ENCODE measurements at places on chromosomes 1 and 21.
A peak's percentile ranks its signal among the peaks of the same experiment; 100 is the strongest.

GRCh38 chr1:167910530-167910929 lies 3.4 kb downstream of the ADCY10 start:
- DNase-seq = no peak

DNA sequence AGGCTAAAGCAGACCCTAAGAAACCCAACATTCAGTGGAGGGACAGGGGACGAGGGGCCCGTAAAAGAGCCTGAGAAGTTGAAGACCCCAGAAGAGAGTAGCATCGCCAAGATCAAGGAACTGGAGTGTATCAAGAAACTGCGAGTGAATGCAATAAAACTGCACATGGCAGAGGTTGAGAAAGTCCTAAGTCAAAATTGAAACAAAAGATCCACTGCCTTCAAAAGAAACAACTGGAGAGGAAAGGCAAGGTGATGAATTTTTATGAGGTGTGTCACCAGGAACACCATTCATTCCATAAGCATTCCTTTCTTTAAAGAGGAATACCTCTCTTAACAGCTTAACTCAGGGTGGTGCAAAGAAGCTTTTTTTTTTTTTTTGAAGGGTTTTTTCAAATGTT lies 38.3 kb upstream of the ADORA3 start:
- DNase-seq = no peak

DNA sequence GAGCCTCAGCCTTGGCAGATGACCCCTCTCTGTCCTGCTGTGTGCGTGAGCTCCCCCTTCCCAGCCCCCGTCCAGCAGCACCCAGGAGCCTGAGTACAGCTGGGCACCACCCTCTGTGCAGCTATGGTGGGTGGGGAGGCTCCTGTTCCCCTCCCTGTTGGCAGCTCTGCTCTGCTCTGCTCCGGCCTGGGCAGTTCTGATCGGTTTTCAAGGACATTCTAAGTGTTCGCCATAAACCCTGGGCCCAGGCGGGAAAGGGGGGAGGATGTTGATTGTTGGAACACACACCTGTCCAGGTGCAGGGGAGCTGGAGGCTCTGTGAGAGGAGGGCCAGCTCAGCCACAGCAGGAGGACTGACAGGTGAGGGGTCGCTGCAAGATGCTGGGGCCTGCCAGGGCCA lies at the start of gene CLCNKB:
Gene CLCNKB (plus strand): TSS at position 262 of the 400 bp plus-strand sequence. CDS start 711 bp downstream, outside the sequence.
- DNase-seq = no peak

- DNase-seq = no peak
Observed at GRCh38 chr1:230622151-230622550, 20.1 kb upstream of the COG2 start.

DNA sequence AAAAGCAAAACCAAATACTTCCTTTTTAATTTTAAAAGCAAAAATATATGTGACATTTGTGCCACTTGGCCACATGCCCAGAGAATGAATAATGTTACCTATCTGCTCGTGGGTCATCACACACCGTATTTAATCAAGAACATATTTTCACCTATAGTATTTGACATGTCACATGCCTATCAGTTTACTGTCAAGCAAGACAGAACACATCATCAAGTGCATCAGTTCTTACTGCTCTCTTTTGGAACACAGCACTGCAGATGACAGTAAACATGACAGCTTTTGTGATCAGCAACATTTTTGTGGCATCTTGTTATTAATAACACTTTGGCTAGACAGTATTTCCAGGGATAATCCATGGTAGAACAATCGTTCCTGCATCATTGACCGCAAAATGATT lies 134.4 kb downstream of the LRRC7 start:
- no peak for DNase-seq

- DNase-seq = peak; percentile 46
Observed at GRCh38 chr1:153532181-153532580, 3.6 kb downstream of the S100A6 start.

DNA sequence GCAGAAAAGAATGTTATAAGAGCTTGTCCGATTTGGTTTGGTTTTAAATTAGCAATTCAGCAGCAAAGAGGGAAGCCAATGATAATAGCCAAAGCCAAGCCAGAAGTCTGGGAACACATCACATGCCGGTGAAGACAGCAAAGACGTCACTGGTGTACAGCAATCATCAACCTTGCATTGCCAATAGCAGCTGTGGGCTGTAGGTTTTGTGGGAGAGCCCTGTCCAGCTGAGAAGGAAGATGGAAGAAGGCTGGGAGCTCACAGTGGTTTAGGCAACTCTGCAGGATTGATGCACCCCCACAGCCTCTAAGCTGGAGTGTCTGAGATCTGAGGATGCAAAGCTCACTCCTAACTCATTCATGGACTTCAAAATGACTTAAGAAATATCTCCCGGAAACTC lies 338.7 kb downstream of the SIPA1L2 start:
- no peak for DNase-seq

- DNase-seq = no peak
Observed at GRCh38 chr1:237115035-237115434, 73.1 kb downstream of the RYR2 start.

GRCh38 chr1:167798952-167799351 lies 77.2 kb downstream of the MPZL1 start:
- DNase-seq = no peak

GRCh38 chr1:183806125-183806524 lies 1.2 kb downstream of the RGL1 start:
- DNase-seq = no peak

GRCh38 chr1:201557572-201557958 lies 18.6 kb downstream of the NAV1 start:
- DNase-seq = no peak

All from stimulated activated CD4-positive, alpha-beta T cell treated with anti-CD3 and anti-CD28 coated beads, Interleukin-4, amount 100 ng/mL, for 24 hours (primary cell).